Ureter (tissue), 1 donor: ENCODE measurements at places on chromosomes 2 and 18.

DNA sequence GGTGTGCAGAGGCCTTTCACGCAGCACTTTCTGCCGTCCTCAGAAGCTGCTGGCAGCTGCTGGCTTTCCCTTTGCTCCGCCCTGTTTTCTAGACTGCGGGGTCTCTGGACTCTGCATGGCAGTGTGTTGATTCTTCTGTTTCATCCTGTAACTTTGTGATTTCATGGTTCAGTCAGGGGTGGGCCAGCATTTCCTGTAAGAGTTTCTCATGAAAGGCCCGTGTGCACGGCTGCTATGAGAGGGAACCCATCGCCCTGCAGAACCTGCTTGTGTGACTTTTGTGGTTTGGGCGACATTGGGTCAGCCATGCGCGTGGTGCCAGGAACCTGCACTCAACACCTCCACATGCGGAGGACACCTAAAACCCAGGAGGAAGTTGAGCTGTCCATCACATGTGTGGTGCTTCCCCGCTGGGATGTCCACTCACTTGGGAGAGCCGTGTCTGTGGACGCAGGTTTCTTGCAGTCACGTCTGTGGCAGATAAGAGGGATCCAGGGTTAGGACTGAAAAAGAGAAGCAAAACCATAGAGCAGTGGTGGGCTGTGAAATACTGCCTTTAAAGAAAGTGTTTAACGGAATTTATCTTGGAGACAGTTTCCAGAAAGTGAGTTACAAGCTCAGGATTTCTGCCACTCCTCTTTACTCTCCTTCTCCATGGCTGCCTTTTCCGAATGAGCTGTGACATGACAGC, 167.3 kb upstream of the ALKAL2 start:
- DNase-seq, result no peak

DNA sequence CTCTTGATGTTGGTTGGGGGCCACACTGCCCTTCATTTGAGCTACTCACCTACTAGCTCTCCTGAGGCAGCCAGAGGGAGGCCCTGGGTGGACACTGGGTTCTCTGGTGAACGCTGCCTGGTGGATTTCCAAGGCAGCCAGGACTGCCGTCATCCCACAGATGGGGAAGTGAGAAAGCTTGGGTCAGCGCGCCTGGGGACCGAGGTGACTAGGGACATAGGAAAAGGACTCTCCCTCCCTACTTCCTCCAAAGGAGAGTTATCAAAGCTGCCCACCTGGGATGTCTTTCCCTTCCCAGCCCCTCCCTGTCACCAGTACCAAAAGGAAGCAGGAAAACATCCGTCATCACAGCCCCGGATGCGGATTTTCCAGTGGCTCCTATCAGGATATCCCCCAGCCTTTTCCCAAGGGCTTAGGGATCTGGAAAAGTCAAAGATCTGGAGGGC, 3.8 kb upstream of the SEMA4C start:
- no peak for DNase-seq

GRCh38 chr2:120770176-120770575, 34.5 kb downstream of the GLI2 start:
- no peak for DNase-seq

- no peak for DNase-seq
Observed at GRCh38 chr2:109335631-109336176, 206.7 kb downstream of the SH3RF3 start.

- no peak for DNase-seq
Observed at GRCh38 chr2:69559442-69560146, 83.9 kb downstream of the AAK1 start.
